Stimulated activated CD8-positive, alpha-beta memory T cell treated with anti-CD3 and anti-CD28 coated beads, Interleukin-4, amount 100 ng/mL, for 1 hour (primary cell): ENCODE measurements at places on chromosomes 3 and 15.
A peak's percentile ranks its signal among the peaks of the same experiment; 100 is the strongest.

- no peak for DNase-seq
Measured at GRCh38 chr15:81338170-81339007, 14.4 kb upstream of the STARD5 start.

DNA sequence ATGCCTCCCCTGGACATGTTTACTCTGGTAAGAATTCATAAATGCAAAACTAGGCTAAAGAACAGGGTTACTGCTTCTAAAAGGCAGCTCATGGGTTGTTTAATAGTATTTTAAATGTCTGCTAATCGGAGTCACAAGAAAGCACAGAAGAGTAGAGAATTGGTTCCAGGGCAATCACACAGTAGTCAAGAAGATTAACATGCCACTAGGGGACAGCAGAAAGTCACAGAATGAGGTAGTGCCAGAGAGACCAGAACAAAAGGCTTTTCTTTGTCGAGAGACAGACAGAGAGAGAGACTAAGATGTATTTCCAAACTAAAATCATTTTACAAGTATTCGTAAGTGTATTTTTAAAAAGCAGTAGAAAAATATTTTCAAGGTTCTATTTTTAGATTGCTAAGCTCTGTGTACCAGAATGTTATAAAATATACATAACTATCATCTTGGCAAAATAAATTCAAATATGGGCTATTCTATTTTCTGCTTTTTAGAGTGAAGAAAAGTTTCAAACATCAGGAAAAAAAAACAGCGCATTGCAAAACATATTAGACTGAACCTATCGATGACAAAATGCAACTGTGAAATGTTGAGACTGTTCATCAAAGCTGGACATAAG is 78.3 kb upstream of the CDIN1 start:
- no peak for DNase-seq

DNA sequence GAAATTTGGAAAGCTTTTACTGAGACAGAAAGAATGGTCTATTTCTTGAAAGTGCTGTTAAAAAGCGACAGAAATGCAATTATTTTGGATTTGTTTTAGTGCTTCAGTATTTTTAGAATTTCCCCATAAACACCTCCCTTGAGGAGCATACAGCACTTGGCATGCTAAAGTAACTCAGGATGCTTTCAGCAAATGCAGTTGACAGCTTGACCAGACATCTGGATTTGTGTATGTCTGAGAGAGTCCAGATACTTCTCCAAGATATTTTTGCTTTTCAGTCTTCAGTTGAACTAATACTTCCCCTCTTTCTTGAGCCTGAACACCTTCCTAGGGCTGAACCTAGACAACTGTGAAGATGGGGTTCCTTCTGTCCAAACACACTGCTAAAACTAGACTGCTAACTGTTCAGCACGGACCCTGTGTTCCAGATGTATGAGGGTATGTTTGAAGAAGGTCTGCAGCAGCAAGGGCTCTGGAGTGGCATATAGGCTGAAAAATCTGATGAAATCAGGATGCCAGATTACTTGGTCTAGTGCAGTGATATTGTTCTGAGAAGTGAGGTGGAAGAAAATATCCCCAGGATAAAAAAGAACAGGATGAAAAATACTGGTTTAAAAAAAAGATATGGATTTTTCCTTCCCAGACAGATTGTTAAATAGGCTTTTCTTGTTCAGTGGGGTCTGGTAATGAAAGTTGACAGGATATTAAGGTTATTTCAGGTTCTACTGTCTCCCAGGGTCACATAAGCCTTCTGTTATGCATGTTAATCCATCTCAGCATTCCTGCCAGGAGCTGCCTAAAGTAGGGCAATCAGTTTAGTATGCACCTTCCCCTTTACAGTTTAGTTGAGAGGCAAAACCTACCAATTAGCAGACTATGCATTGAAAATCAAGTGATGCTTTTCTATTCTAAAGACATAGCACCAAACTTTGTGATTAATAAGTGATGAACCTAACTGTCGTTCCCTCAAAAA is 516.9 kb upstream of the TBL1XR1 start:
- no peak for DNase-seq

- no peak for DNase-seq
Measured at GRCh38 chr15:29433050-29433318, 163.4 kb upstream of the NSMCE3 start.

DNA sequence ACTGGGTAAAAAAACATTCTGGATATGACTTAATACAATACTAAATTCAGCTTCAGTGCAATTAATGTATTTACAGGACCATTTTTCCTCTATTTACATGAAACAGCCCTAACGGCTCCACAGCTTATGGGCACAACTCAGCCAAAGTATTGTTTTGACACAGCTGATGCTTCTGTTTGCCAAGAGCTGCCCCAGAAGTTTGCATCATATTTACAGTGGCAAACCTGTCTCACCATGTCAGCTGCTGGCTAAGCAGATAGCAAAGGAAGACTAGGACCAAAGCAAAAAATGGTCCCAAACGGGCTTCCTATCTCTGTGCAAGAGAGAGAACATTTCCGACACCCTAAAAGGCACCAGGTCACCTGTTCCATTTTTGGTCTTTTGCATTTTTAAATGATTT is 94.5 kb downstream of the ADAMTS9 start:
- DNase-seq = no peak

DNA sequence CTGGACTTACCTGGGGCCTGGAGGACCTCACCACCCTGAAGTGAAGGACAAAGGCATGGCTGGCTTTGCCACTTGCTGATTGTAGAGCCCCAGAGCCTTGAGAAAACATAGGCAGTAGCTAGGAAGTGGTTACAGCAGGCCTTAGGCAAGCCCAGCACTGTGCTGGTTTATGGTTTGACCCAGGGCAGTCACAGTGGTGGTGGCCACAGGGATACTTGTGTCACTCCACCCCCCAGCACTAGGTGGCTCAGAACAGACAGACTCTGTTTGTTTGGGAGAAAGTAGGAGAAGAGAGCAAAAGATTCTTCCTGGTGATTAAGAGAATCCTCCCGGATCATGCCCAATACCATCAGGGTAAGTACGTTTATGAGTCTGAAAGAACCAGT is 13.2 kb upstream of the COL8A1 start:
- no peak for DNase-seq

- DNase-seq = no peak
Measured at GRCh38 chr3:4754180-4755086, 224.8 kb upstream of the BHLHE40 start.

- no peak for DNase-seq
Measured at GRCh38 chr3:141878326-141878725, 1.9 kb downstream of the ATP1B3 start.

GRCh38 chr3:169122416-169122815 is 541.1 kb downstream of the MECOM start:
- DNase-seq = no peak

- DNase-seq = peak; percentile 4
Measured at GRCh38 chr15:34582461-34583371, 735 bp downstream of the GOLGA8B start.

- no peak for DNase-seq
Measured at GRCh38 chr15:62985768-62986167, 56.8 kb upstream of the TPM1 start.

GRCh38 chr3:106688464-106688863 is 688.8 kb upstream of the CCDC54 start:
- DNase-seq = no peak

GRCh38 chr3:54665016-54665600 is 262.8 kb downstream of the LRTM1 start:
- DNase-seq = no peak

GRCh38 chr15:101029971-101030661 is 111.0 kb downstream of the LRRK1 start:
- DNase-seq = no peak

GRCh38 chr3:169112153-169112892 is 551.2 kb downstream of the MECOM start:
- no peak for DNase-seq

DNA sequence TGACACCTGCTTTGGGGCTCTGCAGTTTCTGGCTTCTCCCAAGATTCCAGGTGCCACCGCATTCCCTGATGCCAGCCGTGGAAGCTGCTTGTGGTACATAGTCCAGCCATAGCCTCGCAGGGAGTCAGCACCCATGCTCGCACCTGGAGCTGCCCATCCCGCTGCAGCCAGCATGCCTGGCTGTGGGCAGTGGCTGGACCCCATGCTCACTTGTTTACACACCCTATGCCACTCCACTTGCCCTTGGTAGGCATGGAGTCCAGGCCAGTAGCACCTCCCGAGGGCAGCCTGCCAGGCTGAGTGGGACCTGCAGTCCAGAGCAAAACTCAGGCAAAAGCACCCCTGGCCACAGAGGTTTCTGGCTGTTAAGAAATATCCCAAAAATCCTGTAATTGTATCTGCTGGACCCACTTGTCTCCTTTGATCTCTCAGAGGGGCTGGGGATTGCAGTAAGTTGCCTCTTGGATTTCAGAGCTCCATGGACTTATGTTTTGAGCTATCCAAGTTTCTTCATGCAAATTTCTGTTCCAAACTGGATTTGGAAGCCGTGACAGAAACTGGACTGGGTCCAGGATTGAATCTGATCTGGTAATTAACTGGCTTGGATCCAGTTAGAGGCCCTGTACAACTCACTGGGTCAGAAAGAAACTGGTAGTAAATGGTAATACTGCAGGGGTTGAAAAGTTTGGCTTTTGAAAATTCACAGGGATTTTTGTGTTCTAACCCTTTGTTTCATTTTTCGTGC is 149.3 kb downstream of the FMN1 start:
- no peak for DNase-seq

DNA sequence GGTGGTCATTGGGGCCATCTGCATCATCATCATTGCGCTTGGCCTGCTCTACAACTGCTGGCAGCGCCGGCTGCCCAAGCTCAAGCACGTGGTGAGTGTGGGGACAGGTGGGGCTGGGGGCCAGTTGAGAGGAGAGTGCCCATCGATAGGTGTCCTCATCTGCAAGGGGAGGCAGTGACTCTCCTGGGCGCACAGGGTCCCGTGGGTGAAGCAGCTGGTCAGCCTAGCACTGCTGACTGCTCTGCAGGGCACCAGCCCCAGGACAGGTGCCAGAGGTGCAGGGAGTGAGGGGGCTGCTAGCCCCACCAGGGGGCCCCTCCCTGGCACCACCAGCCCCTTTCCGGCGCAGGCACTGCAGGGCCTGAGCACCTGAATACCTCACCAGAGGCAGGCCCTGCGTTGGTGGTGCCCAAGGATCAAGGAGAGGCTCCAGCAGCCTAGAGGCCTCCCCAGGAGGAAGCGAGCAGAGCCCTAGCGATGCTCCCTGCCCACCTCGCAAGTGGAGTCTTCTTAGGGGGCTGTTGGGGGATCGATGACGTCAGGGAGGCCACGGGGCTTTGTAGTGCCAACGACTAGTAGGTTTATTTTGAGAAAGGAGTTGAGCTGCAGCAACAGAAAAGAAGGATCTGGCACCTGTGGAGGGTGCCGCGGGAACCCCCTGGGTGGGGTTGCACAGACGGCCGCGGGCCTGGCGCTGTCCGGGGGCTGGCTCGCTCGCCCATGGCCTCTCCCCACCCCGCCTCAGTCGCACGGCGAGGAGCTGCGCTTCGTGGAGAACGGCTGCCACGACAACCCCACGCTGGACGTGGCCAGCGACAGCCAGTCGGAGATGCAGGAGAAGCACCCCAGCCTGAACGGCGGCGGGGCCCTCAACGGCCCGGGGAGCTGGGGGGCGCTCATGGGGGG is 976 bp upstream of the ABTB1 start:
- DNase-seq = peak; percentile 19

GRCh38 chr3:142597906-142598305 is 1.7 kb downstream of the PLS1 start:
- no peak for DNase-seq

GRCh38 chr3:185283374-185283935 is 29.6 kb upstream of the EHHADH start:
- no peak for DNase-seq

- no peak for DNase-seq
Measured at GRCh38 chr3:117628823-117629291, 919.3 kb downstream of the TUSC7 start.

- no peak for DNase-seq
Measured at GRCh38 chr3:34864011-34864410, 775.3 kb upstream of the ARPP21 start.

GRCh38 chr15:25761971-25762662 is 101.0 kb downstream of the ATP10A start:
- no peak for DNase-seq

GRCh38 chr15:99651023-99651807 is 82.0 kb downstream of the LYSMD4 start:
- no peak for DNase-seq

DNA sequence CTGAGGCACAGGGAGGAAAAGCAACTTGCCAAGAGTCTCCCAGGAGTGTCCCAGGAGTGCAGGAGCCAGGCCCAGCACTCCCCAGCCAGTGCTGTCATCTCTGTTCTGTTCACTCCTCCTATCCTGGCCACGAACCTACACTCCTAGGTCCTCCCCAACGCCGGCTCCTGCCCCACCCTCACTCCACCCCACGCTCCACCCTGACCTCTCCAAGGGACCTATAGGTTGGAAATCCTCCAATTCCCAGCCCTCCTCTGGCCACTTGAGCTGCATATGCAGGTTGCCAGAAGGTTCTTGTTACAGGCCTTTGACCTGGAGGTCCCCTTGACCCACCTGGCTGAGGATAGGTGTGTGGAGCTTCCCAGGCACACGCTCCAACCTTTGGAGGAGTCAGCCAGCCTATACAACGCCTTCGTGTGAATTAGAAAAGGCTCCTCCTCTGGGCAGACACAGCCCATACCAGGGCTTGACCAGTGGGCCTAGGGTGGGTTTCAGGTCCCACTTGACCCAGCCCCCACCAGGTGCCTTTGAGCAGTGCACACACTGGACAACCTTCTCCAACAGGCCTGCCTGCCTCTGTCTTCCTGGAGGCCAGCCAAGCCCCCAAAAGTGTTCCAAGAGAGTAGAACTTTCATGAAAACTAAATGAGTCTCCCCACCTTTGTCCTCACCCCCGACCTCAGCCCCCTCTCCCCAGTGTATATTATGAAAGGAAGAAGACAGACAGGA is 167.2 kb upstream of the TLE3 start:
- no peak for DNase-seq

DNA sequence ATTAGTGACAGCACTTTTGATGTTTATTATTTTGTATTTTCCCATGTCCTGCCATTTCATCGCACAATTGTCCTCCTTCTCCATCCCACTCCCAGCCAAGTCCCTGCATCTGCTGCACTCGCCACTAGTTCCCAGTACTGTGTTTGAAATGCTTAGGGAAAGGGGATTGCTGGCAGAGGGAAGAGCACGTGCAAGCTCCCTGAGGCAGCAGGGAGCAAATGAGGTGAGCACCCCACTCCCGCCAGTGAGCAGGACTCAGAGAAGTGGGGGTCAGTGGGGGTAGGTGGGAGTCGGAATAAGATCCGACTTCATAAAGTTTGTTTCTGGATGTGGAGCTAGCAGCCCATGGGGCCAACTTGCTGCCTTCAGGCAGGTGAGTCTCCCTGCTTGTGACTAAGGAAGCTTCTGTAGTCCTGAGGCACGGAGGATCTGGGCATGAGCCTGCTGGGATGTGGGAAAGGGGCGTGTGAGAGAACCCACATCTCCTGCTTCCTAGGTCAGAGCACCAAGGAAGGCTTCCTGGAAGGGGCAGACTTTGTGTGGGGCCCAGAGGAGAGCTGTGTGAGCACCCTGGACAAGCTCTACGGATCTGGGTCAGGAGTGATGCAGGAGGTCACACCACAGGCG is 99.7 kb upstream of the TLE3 start:
- no peak for DNase-seq
